Caco-2 (cell line): ENCODE measurements at places on chromosomes 6 and 20.

DNA sequence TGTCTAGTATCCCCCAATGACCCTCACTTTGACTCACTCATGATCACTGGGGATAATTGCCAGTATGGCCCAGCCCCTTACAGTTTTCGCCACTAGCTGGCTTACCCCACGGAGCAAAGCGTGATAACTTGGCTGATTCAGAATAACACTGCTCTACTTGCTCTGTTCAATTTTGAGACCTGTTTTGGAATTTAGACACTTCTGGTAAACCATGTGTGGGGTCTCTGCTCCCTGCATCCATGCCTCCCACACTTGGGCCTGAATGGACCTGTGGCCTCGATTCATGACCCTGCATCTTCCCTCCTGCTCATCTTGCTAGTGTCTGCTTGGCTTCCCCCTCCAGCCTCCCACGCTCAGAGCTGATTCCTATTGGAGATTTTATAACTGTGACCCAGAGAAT is 48.9 kb downstream of the FOXA2 start:
- no peak for DNase-seq

DNA sequence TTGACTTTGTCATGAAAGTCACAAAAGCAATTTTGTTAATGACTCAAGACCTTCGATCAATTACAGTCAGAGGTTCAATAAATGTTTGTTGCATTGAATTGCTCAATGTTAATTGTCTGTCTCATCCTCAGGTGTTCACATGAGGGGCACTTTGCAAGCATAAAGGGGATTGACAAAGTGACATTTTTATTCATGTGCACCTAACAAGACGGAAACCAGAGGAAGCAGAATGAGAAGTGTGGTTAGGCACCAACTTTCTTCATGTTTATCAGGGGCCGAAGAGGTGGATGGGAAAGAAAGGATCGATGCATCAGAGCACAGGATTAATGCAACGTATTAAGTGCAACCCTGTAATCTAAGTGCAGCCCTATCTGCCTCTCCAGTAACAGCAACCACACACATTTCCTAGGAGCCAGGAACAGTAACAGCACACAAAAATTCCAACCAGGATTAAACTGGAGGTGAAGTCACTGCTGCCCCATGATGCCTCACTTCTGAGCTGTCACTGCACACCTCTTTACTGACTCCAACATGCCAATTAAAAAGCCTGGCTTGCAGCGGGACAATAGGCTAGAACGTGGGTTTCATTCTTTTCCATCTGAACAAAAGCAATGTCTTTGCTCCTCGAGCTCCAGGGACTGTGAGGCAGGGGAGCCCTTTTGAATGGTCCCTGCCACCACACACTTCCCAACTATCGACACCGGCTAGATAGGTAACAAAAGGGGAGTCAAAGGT is 262.7 kb downstream of the CD83 start:
- DNase-seq = no peak

GRCh38 chr6:100774681-100775080 is 106.4 kb downstream of the ASCC3 start:
- DNase-seq = no peak

DNA sequence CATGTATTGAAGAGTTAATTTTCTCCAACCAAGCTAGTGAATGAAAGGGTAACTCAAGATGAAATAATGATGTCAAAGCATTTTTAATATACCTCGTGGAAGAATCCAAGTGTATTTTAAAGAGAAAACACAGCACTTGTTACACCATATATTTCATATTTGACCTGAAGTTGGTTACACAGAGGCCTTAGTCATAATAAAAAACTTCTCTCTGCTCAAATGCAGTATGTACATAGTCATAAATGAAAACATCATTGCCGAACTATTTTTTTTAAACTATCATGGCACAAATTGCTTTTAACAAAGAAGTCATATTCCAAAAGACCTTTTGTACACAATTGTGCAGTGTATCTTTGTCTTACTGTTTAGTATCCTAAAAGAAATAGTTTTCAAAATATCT is 43.0 kb downstream of the BACH2 start:
- DNase-seq = no peak

GRCh38 chr6:34587325-34587724 is 31.2 kb upstream of the SPDEF start:
- no peak for DNase-seq

- DNase-seq = no peak
These were observed 17.3 kb downstream of the NCOA7 start for GRCh38 chr6:125808060-125808459.

DNA sequence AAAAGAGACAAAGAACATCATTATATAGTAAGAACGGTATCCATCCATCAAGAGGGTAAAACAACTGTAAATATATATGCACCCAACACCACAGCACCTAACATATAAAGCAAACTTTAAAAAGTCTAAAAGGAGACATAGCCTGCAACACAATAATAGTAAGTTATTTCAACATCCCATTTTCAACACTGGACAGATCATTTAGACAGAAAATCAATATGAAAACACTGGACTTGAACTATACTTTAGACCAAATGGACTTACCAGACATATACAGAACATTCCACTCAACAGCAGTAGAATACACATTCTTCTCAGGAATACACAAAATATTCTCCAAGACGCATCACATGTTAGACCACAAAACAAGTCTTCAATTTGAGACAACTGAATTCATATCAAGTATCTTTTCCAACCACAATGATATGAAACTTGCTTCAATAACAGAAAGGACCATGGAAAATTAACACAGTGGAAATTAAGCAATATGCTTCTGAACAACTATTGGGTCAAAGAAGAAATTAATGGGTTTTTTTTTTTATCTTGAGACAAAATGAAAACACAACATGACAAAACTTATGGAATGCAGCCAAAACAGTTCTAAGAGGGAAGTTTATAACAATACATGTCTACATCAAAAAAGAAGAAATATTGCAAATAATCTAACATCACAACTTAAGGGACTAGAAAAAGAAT is 23.9 kb upstream of the ASF1A start:
- no peak for DNase-seq

DNA sequence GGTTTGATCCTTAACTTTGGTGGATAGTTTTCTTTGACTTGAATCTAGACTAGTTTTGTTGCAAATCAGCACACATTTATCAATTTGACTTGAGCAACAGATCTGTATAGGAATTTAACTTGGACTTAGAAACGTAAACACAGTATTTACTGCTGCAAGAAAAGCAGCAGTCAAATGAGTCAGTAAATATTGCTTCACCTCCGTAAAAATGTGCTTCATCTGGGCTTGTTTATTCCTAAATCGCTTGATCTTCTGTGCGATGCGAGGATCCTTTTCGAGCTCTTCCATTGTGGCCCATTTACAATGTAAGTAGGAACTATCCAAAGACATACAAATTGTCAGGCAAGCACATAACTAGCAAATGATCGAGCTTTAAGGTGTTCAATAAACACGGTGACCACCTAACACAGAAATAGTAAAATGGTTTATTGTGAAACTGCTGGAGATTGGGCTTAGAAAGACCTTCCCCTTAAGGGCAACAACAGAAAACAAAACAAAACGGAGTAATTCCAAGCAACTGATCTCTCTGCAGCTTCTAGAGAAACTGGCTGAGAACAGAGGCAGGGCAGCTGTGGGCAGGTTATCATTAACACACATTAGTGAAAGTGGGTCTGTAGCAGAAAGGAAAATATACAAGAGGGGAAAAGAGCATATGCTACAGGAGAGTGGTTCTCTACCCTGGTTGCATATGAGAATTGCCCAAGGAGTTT is 120.8 kb downstream of the CHD6 start:
- DNase-seq = no peak

GRCh38 chr20:11248687-11249638 is 575.2 kb upstream of the JAG1 start:
- no peak for DNase-seq

- no peak for DNase-seq
These were observed 12.2 kb upstream of the KCNG1 start for GRCh38 chr20:51034988-51035656.

GRCh38 chr6:54737247-54737646 is 109.3 kb upstream of the FAM83B start:
- peak; percentile 42 for DNase-seq

DNA sequence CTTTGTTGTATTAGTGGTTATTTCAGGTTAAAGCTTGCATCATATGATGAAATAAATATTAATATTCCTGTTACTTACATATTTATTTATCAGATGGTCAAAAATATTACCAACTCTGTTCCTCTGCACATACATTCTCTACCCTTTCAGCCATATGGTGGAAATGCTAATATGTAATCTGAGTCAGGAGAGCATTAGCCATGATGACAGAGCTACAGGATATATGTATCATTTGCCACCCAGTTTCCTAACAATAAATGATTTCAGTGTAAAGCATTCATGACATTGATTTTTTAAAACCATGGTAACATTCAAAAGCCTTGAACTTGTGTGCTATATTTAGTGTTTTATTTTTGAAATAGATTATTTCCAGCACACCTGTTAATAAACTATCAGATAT is 16.6 kb downstream of the POPDC3 start:
- no peak for DNase-seq

- no peak for DNase-seq
These were observed 2.1 kb downstream of the TSPYL4 start for GRCh38 chr6:116251568-116252384.

DNA sequence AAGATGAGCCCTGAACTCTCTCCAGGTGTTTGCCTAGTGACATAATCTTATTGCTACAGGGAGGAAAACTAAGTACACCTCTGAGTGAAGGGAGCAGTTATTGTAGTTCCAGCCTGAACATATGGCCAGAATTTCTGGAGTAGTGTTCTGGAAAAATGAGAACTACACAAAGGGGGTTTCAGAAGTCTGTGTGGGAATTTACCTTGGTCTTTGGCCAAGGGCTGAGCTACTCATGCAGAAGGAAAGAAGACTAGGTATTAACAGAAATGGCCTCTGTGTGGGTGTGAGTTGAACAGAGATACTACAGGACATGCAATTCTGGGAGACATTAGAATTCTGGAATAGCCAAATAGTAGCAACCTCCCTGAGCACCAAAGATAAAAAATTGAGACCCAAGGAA is 1009.7 kb upstream of the GJE1 start:
- no peak for DNase-seq

DNA sequence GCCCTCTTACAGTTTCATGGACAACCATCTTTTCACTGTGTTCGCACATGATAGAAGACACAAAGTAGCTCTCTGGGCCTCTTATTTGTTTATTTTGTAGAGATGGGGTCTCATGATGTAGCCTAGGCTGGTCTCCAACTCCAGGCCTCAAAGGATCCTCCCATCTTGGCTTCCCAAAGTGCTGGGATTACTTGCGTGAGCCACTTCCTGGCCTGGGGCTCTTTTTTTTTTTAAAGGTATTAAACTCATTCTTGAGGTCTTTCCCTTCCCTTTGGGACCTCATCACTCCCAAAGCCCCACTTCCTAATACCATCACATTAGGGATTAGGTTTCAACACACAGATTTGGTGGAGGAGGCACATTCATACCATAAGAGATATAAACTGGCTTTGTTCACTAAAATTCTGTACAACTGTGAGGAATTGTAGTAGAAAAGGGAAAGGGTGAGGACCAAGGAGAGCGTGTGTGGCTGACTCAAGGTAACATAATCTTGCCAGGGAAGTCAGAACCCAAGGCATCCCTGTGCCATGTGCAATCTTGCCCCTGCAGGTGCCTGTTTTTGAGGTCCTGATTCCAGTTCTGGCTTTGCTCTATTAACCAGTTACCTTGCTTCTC is 45.5 kb downstream of the EIF2S2 start:
- DNase-seq = no peak

- DNase-seq = peak; percentile 70
These were observed 174.4 kb upstream of the RIN2 start for GRCh38 chr20:19583532-19584175.

GRCh38 chr6:125301435-125302391 is at the start of gene HDDC2:
TSS of gene HDDC2 (minus strand) at chr6:125301967. CDS start at chr6:125301932, 35 bp downstream.
- peak; percentile 72 for DNase-seq

DNA sequence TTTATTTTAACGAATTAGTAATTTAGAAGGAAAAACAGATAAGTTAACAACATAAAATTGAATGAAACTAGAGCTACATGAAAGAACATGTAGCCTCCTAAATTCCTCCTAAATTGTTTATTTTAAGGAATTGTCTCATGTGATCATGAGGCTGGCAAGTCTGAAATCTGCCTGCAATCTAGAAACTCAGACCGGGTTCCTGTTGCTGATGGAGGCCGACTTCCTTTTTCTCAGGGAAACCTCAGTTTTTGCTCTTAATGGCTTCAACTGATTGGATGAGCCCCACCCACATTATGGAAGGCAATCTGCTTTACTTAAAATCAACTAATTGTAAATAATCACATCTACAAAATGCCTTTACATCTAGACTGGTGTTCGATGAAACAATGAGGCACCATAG is 267.6 kb upstream of the PRND start:
- no peak for DNase-seq

DNA sequence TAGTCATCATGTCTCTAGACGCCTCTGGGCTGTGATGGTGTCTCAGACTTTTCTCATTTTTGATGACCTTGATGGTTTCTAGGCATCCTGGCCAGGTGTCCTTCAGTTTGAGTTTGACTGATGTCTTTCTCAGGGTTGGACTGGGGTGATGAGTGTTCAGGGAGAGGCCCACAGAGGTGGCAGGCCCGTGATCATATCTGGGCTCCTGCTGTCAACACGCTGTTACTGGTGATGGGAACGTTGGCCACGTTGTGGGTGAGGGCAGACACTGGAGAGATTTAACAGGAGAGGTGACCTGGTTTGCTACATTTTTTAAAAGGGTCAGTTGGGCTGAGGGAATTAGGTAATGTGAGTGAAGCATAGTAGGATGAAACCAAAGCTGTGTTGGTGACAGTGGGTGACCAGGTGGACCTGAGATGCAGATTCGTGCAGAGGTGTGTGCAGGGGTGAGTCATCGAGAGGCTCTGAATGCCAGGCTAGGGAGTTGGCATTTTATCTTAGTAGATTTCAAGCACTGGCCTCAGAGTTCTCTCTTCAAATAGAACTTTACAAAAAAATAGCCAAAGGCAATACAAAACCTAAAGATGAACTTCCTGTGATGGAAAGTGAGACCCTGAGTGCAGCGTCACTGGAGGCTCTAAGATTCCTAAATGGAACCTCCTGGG is 174.1 kb downstream of the CDH26 start:
- DNase-seq = no peak

- DNase-seq = no peak
These were observed 243.3 kb downstream of the PRL start for GRCh38 chr6:22053391-22053997.

GRCh38 chr20:61901392-61902220 is 164.1 kb downstream of the TAF4 start:
- no peak for DNase-seq
